Stimulated activated CD8-positive, alpha-beta memory T cell treated with anti-CD3 and anti-CD28 coated beads, Interleukin-7, amount 100 ng/mL, for 24 hours (primary cell): ENCODE measurements at places on chromosomes 1 and 21.

DNA sequence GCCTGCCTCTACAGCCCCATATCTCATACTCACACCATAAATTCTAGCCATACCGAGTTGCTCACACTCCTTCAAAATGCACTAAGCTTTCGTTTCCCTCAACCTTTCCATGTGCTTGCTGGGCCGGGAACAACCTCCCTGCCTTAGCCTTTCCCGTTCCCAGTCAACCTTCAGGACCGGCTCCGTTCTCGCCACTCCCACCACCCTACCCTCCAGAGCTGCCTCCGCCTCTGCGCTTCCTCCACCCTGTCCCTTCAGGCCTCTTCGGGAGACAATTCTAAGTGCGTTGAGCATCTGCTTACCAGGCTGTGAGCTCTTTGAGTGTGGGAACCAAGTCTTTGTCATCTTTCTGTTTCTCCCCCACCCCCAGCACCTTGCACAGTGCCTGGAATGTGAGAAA, 31.6 kb downstream of the KCNN3 start:
- no peak for DNase-seq

DNA sequence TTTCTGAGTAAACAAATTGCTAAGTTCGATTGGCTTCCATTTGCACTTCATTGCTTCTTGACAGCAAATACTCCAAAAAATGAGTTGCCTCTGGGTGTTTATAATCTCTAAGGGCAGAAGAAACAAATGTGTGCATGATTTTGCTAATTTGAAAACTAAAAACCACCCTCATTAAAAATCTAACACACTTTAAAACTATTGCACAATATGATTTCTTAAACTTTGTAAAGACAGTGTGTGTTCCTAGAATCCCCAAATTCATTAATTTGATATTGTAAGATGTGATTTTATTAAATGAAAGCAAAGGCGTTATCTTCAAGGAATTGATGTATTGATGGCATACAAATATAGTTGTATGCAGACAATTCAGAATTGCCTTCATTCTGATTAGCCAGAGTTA, 350.9 kb downstream of the OLFM3 start:
- no peak for DNase-seq

DNA sequence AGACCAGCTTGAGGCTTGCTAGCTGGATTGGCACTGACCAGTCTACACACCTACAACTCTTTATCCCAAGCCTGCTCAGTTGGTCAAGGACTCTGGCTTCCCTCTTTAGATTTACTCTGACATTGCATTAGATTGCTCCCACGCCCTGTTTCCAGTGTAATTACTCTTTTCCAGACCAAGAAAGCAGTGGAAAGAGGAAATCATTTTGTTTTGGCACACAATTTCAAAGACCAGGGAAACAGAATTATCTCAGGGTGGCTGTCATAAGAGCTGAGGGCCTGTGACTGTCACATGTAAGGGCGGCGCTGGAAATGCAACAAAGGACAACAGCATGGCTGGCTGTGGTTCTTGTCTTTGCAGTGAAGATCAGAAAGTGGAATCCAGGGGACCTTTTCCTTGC, 302.7 kb downstream of the HHAT start:
- DNase-seq = no peak

- DNase-seq = no peak
These were observed 3.4 kb upstream of the FTCD start for GRCh38 chr21:46158666-46159300.

DNA sequence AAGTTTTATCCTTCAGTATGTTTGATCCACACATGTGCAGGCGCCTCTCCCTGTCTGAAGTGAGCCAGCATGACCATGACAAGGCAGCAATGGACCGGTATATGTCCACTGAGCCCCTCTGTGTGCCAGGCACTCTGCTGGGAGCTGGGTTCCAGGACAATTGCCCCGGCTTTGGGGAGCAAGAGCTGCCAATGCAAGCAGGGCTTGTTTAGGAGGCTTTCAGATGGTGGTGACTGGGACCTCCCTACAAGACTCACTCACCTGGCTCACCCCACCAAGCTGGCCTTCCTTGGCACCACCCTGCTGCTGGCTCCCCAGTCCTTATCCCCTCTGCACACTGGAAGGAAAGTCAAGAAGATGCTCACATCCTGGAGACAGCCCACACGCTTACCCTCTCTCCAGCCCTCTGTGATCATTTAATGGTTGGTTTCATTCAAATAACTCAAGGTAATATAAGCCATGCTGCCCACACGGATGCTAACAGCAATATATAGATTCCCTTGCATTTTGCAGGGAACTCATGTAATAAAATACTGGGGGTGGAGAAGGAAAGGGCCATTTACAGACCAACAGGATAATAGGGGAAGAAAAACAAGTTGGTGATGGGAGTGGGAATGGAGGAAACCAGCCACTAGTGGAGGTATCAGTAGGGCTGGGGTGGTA, 23.6 kb downstream of the KCND3 start:
- no peak for DNase-seq

GRCh38 chr1:80629304-80629837, 1171.4 kb upstream of the ADGRL2 start:
- no peak for DNase-seq

DNA sequence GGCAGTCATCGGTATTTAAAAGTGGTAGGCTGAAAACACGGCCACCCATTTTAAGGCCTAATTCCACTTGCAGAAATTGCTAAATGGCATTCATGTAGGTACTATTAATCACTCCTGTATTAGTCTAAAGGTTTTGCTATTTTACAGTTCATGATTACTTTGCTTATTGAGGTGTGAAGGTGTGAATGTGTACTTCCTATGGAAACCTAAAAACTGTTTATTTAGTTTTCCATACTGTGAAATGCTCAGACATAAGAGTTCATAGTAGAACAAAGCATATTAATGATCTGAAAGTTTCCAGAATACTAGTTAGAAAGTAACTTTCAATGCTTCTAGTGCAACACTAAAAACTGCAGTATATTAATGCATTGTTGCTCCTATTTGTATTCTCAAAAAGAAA, 69.8 kb downstream of the ITGB3BP start:
- no peak for DNase-seq

DNA sequence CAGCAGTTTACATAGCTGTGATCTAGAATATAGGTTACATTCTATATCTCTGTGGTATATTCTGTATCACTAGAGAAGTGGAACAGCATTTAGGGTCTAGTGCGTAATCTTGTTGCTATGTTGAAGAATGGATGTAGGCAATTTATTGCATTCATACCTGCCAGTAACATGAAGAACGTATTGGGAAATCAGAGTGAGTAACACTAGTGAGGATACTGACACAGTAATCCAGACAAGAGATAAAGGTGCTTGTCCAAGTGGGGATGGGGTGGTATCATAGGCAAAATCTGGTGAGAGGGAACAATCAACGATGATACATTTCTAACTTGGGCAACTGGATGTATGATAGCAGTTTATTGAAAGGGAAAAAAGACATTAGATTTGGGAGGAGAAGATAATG, 9.8 kb downstream of the PPP2R5A start:
- no peak for DNase-seq

DNA sequence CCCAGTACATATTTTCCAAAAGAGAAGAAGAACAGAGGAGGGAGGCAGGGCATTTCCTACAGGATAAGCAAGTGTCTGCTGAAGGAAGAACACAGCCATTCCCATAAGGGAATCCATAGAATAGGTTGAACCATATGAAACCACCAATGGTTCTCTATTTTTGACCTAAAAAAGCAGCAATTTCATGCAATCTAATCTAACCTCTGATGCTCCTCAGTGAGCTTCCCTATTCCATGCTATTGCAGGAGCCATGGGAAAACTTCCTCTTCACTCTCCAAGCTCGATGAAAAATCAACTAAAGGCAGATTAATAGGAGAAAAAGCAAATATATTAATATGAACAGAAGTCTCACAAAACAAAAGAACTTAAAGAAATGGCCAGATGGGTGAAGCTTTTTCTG, 50.5 kb downstream of the SIPA1L2 start:
- DNase-seq = no peak

DNA sequence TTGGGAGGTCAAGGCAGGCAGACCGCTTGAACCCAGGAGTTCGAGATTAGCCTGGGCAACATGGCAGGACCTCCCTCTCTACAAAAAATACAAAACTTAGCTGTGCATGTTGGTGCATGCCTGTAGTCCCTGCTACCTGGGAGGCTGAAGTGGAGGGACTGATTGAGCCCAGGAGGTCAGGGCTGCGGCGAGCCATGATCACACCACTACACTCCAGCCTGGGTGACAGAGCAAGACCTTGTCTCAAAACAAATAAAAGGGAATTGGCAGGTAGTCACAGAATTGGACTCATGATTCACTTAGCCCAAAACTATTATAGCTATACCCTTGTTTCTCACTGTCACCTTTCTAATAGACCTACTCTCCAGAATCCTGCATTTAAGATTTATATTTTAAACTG, 5.5 kb downstream of the TADA1 start:
- DNase-seq = no peak

DNA sequence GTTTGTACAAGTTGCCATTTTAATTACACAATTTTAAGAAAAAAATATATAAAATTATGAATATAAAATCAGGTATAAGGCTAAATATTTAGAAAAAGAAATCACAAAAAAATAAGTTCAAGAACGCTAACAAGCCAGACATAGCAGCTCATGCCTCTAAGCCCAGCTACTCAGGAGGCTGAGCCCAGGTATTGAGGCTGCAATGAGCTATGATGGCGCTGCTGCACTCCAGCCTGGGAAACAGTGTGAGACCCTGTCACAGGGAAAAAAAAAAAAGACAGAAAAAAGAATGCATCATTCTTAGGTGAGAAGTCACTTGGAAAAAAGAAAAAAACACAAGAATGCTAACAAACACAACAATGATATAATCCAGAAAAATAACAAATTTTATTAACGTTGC, 112.3 kb upstream of the PRDX6 start:
- DNase-seq = no peak

GRCh38 chr21:31316488-31317169, 27.4 kb downstream of the TIAM1 start:
- DNase-seq = no peak

GRCh38 chr1:6262555-6263420, 1.9 kb upstream of the GPR153 start:
- no peak for DNase-seq

GRCh38 chr21:46081022-46081861, 16.7 kb upstream of the COL6A2 start:
- DNase-seq = no peak

- no peak for DNase-seq
These were observed 251.3 kb upstream of the FGGY start for GRCh38 chr1:59045636-59046035.

DNA sequence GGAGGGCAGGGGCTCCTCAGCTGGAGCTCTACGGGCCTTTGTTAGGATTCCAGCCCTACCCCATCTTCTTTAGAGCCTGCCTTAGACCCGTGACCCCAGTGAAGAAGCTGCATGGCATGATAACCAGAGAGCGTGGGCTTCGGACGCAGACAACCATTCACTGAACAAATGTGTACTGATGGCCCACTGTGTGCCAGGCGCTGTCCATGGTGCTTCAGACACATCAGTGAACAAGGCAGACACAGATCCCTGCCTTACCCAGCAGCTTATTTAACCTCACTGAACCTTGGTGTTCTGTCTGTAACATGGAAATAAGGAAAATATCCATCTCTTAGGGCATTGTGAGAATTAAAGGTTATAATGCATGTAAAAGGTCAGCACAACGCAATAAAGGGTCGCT, 9.5 kb downstream of the CHIT1 start:
- DNase-seq = no peak

GRCh38 chr1:92784021-92784638, 778 bp downstream of the EVI5 start:
- DNase-seq = no peak

DNA sequence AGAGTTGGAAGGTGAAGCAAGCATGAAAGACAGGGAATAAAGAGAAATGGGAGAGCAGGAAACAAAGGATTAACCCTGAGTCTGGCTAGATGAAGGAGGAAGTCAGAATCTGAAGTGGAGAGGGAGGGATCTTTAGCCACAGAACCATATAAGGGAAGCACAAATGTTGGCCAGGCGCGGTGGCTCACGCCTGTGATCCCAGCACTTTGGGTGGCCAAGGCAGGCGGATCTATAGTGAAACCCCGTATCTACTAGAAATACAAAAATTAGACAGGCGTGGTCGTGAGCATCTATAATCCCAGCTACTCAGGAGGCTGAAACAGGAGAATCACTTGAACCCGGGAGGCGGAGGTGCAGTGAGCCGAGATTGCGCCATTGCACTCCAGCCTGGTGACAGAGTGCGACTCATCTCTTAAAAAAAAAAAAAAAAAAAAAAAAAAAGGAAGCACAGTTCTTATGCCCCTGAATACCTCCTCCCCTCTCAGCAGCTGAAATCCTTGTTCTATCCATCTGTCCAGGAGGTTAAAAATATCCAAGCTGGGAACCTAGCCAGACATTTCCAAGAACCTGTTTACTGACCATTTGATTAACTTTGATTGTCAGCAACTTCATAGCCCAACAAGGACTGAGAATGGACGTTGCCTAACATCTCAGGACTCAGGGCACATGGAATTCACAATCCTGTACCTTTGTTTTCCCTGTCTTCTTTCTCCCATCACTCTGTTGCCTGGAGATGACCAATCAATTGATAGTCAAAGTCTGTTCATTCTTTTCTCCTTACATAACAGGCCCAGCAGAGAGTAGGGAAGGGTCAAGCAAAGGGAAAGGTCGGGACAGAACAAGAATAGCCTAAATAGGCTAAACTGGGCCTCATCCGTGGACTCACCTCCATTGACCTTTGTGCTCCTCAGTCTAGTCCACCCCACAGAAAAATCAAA, 10.6 kb downstream of the TXNIP start:
- DNase-seq = no peak

GRCh38 chr1:218620956-218621355, 275.8 kb downstream of the TGFB2 start:
- DNase-seq = no peak

DNA sequence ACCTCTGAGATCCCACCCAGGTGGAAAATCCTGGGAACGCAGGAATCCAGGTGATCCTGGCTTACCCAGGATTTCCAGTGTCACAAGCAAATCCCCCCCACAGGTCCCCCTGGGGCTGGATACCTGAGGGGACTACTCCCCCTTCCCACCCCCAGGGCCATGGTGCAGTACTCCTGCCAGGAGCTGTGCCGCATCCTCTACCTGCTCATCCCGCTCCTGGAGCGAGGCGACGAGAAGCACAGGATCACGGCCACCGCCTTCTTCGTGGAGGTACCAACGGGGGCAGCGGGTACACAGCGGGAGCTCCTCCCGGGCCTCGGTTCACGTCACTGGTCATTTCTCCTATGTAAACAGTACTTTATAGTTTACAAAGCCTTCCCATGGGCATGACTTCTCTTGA, 20.4 kb upstream of the TTC4 start:
- DNase-seq = no peak

GRCh38 chr1:163162381-163162914, 40.3 kb downstream of the RGS5 start:
- no peak for DNase-seq
